Stimulated activated CD8-positive, alpha-beta memory T cell treated with anti-CD3 and anti-CD28 coated beads, Interleukin-4, amount 100 ng/mL, for 4 hours (primary cell): ENCODE measurements at places on chromosomes 12 and 14.

DNA sequence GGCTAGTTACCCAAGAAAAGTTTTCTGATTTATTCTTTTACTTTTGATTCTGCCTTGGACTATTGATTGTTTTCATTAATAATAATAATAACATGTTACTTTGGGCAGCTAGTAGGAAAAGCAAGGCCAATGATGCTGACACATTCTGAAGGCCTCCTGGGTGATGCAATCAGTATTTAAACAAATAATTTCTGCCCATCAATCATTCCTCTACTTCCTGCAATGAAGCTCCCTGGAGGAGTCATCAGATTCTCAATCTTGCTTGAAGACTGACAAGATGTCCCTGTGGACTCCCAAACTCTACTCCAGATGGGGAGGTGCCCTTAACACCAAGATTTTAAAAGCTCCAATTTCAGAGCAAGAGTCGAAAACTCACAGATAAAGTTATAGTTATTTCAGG lies at the start of gene SPX:
Gene SPX (plus strand): TSS at position 244 of the 400 bp plus-strand sequence. CDS start 177 bp downstream, outside the sequence.
- no peak for DNase-seq

DNA sequence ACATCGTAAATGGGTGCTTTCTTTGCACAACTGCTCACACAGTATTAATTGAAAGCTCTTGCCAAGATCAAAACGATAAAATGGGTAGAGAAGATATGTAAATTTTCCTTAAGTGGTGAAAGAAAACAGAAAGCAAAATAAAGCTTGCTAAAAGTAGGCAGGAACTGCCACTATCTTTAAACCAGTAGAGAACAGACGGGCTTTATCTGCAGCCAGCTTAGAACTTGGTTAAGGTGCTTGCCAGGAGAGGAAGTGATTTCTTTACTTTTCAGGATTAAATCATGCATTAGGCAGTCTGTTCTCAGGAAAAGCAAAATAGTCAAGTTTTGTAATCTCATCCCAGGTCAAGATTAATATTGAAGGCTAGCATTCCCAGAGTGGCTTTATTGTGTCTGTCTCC lies 56.9 kb upstream of the CCDC175 start:
- DNase-seq, result no peak

DNA sequence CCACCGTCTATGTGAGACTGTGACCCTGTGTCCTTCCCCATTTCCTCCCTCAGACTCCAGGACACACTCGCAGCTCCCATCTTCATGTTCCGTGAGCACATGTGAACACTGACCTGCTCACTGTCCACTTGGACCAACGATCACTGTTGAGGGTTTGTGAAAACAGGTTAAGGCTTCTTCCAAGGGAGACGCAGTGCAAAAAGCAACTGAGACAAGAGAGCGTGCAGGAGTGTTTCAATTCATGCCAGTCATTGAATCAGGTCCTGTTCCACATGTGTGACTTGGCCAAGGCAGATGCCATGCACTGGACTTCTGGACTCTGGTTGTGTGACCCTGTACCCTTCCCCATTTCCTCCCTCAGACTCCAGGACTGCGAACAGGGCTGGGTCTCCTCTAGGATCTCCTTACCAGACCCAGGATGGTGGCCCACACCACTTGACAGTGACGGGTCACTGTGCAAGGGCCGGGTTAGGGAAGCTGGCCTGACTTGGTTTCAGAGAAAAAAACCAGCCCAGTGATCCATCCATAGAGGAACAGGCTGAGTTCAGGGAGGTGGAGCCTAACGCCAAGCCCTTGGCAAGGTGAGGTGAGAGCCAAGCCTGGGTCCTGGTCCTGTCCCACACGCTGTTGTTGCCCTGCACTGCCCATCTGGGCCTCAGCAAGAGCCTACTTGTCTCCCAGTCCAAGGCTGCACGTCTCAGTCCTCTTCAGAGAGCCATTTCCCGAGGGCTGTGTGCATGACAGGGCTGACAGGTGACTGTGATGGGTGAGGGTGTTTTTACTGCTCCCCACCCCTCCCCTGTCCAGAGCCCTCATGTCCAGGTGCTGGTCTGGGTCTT lies 5.7 kb upstream of the KRT5 start:
- DNase-seq, result no peak

DNA sequence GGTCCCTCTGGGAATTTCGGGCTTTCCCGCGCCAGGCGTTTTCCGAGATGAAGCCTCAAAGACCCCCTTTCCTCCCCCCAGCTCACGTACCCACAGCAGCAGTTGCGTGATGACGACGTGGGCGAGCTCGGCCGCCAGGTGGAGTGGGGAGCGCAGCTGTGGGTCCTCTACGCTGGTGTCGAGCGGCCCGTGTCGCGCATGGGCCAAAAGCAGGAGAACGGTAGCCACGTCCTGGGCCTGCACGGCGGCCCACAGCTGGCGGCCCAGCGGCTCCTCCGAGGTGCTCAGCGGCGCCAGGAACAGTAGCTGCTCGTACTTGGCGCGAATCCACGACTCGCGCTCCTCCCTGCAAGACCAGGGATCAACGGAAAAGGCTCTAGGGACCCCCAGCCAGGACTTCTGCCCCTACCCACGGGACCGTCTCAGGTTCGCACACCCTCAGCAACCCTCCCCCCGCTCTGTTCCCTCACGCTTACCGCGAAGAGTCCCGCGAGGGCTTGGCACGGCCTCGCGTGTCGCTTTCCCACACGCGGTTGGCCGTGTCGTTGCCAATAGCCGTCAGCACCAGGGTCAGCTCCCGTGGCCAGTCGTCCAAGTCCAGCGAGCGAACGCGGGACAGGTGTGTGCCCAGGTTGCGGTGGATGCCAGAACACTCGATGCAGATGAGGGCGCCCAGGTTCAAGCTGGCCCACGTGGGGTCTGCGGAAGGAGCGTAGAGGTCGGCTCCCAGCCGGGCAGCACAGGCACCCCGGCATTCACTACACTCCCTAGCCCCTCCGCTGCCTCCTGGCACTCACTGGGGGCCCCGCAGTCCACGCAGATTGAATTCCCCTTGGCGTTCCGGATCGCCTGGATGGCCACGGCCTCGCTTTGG lies 11.4 kb downstream of the AGAP2 start:
- DNase-seq, result no peak

DNA sequence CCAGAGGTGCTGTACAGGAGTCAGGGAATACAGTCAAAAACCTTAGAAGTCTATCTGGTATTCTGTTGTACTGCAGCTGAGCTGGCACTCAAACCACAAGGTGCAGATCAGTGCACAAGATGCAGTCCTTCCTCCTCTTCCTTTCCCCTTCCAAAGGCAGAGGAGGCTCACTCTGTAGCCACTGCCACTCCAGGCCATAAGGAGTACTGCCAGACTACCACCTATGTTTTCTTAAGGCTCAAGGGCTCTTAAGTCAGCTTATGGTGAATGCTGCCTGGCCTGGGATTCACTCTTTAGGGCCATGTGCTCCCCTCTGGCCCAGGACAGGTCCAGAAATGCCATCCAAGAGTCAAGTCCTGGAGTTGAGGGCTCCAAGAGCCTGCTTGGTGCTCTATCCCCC lies 200.3 kb downstream of the CRADD start:
- no peak for DNase-seq
